Ureter (tissue), 1 donor: ENCODE measurements at places on chromosomes 3 and 15. TPM values are rescaled to one million over a fixed set of nuclear protein-coding genes. Genes with fewer than 3 reads are reported as not detected.

PPP1R14D gene
- total RNA-seq: not detected

DNA sequence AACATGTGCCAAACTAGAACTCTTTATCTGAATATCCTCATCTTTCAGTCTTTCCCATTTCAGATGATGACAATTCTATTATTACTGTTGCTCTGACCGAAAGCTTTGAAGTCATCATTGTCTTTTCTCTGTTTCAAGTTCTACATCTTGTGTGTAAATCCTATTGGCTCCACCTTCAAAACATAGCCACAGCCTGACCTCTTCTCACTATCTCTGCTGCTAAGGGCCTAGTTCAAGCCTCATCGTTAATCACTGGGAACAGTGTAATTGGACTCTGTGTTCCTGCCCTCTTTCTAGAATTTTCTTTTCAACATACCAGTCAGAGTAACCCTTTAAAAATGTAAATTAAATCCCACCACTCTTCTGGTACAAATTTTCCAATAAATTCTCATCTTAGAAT lies 105.1 kb downstream of the OXSM start:
- no peak for DNase-seq

DUOXA2 gene
- 3.9 TPM for total RNA-seq

- no peak for DNase-seq
Observed at GRCh38 chr3:177792311-177793030, 595.2 kb upstream of the TBL1XR1 start.

GRCh38 chr3:109882144-109882543 lies 544.8 kb upstream of the DPPA4 start:
- DNase-seq: no peak

ILDR1 gene
- total RNA-seq: 16.3 TPM
